ENCODE measurements at places on chromosomes 6 and 20.

DNA sequence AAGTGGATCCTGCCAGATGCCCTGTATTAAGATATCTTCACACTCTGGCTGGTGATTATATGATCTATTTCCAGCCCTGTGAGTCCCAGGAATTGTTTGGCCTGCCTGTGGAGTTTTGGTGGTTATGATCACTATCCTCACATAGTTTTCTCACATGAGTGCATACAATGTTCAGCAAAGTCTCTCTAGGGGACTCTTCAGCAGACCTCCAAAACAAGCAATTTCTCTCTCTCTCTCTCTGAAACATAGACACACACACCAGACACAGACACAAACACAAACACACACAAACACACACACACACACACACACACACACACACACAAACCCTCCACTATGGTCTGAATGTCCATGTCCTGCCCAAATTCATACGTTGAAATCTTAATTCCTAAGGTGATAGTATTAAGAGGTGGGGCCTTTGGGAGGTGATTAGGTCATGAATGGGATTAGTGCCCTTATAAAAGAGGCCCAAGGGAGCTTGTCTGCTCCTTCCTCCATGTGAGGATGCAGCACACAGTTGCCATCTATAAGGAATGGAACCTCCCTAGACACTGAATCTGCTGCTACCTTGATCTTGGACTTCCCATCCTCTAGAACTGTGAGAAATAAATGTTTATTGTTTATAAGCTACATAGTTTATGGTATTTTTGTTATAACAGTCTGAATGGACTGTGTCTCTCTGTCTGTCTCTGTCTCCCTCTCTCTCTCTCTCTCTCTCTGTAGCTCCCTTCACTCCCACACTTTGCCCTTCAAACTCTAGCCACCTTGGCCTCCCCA lies 22.0 kb upstream of the SYNJ2 start:
- no peak for DNase-seq

- no peak for DNase-seq
Measured at GRCh38 chr20:19826179-19826914, 68.3 kb downstream of the RIN2 start.

DNA sequence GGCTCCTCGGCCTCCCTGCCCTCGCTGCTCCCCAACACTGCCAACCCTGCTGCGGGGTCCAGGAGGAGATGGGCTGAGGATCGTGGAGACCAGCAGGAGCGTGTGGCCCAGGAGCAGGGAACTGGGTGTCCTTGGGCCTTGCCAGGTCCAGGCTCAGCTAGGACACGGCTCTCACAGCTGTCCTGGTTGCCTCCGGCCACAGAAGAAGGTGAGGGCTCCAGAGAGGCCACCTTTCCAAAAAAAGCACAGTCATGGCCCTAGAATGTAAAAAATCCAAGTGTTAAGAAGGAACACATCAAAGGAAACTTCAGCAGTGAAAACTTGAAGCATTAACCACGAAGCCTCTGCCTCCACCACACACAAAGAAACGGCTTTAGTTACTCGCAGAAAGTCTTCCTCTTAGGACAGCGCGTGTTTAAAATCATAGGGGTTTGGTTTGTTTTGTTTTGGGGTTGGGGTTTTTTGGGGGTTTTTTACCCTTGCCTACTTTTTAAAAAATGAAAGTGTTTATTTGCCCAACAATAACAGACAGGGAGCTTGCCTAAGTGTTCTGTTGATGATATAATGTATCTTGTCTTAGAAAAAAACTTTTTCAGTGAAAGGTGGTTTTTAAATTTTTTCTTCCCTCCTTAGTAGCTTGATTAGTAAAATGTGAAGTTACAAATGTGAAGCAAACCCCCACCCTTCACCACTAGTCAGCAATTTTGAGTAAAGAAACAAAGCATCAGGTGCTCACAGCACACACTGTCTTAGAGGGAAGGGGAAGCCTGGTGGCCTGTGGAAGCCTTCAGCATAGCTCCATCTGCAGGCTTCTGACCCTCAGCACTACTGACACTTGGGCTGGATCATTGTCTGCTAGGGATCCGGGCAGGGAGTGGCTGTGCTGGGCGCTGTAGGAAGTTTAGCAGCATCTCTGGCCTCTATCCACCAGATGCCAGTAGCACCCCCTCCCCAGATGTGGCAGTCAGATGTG lies 60.0 kb downstream of the PTPN1 start:
- DNase-seq = no peak

DNA sequence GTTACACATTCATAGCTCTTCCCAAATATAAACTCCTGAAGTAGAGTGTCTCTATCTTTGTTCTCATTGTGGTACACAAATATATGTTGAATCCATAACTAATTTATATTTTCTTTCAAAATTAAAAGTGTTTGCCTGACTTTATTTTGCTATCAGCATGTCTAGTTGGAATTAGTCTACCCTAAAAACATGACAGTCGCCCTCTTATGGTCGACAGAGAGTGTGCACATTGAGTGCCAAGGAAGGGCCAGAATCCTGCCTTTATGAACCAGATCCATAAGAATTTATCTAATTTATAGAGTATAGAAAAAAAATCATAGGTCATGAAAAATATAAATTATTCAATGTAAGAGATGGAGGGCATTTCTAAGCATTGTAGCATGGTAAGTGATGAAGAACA lies 12.3 kb upstream of the DEFB112 start:
- DNase-seq = no peak

- DNase-seq = no peak
Measured at GRCh38 chr6:81614292-81614691, 138.2 kb downstream of the TENT5A start.

DNA sequence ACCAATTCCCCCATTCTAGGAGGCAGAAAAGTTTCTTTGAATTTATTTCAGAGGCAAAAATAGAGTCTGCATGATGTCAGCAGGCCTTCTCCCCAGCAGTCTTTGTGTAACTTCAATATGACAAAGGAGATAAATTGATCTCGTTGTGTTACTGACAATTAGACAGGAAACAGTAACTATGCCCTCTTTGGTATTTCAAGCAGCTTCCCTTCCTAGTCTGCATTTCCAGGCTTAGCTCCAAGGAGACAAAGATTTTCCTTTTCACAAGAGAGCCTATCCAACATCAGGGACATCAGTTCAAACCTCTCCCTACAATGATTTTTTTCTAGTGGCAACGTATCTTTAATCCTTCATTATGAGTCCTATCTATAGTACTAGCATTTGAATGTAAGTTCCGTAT lies 245.9 kb upstream of the HSF2 start:
- DNase-seq = no peak

GRCh38 chr20:59017493-59018231 lies 1.6 kb upstream of the TUBB1 start:
- no peak for DNase-seq

DNA sequence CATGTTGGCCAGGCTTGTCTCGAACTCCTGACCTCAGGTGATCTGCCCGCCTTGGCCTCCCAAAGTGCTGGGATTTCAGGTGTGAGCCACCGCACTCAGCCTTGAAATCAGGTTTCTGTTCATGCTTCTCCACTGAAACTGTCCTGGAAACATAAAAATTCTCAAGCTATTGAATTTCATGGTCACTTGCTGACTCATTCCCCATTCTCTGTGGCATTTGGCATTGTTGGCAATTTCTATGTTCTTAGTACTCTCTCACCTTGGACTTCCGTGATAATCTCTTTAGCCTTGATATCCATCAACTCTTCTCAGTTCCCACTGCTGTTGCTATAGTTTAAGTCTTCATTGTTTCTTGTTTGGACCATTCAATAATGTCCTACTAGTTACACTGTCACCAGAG lies 6.2 kb downstream of the SEL1L2 start:
- DNase-seq = no peak

DNA sequence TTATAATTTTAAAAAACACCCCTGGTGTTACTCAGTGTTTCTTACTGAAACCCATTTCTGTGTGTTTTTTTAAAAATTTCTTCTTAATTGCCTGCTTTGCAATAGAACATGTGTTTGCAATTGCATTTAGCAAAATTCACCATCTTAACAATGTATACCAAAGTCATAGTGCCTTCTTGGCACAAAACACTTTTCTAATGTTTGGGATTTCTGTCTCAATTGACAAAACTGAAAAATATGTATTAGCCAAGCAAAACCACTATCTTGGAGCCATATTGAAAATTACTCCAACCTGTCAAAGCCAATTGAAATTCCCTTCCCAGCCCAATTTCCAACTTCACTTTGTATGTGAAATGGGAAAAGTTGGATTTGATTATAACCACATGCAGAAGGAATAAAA lies 88.4 kb upstream of the RSPO3 start:
- DNase-seq = no peak

GRCh38 chr20:42895020-42895419 lies 294.7 kb downstream of the PTPRT start:
- peak; percentile 79 for DNase-seq

DNA sequence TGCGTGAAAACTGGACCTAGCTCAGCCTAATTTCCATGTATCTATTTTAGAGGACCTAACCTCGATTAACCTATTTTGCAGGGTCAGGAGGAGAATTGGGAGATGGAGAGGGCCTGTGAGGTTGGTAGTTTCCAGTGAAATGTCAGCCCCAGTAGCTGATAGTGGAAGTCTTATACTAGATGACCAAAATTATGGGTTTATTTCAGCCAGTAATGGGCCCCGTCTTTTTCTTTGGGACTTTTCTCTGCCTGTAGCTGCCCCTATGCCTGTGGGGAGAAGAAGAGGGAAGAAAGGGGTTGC lies 37.8 kb downstream of the RREB1 start:
- DNase-seq = no peak

DNA sequence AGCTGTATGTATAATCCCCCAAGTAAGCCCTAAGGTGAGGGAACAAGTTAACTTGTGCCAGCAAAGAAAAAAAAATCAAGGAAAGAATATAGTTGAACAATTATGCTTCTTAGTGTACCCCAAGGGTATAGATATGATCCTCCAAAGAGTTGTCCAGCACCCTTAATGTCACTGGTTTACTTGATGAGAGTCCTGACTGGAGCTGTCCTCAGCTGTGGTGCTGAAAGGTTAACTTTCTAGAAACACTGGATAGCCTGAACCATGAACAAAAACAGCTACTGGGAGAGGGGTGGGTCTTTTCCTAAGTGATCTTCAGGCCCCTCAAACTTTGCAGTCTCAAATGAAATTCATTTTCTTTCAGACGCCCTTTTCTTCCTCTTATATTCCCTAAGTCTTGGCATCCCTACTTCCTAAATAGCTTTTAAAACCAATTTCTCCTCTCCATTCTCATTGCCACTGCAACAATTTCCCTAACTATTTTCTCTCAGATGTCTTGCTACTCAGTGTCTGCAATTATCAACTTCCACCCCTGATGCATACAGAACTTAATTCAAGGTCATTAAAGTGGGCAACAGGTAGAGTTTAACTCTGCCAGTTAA lies 83.5 kb upstream of the PROKR2 start:
- no peak for DNase-seq

- DNase-seq = no peak
Measured at GRCh38 chr6:137202078-137202477, 17.1 kb downstream of the IFNGR1 start.

DNA sequence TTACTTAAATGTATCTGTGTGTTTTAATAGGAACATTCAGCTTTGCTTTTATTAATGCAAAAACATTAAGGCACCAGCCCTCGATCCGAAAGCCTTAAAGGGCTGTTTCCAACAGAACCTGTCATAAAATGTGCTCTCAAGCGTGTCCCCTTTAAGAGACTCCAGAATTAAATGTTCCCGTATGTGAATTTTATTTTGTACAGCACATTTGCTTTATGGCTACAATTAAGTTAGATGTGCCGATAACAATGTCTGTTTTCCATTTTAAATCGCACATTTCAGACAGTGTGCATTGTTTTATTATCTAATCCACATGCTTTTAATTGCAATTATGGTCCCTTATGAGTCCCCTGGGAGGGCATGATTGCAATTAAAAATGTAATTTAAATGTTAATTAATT lies 198.9 kb downstream of the TSHZ2 start:
- no peak for DNase-seq

DNA sequence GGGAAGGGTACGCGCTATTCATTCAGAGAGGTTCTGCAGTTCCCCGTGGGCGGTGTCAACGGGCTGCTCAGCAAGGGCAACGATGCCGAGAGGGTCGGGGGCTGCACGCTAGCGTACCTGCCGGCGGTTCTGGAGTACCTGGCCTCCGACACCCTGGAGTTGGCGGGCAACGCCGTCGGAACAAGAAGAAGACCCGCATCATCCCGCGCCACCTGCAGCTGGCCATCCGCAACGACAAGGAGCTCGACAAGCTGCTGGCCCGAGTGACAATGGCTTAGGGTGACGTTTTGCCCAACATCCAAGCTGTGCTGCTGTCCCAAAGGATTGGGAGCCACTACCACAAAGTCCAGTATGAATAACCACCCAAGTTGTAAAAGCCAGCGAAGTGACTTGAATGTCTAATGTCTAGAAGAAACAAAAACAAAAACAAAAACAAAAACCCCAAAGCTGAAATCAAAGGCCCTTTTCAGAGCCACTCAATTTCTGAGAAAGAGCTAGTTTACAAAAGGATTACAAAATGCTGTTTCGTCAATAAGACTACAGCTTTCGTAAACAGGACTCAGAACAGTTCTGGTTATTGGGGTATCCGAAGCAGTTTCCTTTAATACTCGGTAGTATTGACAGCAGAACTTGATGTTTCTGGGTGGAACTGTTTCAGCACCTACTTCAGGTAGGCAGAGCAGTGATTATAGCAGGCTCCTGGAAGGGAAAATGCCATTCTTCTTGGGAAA lies 21.9 kb upstream of the SLC17A4 start:
- no peak for DNase-seq

- no peak for DNase-seq
Measured at GRCh38 chr6:113439866-113440265, 417.3 kb upstream of the MARCKS start.

- DNase-seq = no peak
Measured at GRCh38 chr20:38134427-38135270, 30.4 kb downstream of the TGM2 start.

DNA sequence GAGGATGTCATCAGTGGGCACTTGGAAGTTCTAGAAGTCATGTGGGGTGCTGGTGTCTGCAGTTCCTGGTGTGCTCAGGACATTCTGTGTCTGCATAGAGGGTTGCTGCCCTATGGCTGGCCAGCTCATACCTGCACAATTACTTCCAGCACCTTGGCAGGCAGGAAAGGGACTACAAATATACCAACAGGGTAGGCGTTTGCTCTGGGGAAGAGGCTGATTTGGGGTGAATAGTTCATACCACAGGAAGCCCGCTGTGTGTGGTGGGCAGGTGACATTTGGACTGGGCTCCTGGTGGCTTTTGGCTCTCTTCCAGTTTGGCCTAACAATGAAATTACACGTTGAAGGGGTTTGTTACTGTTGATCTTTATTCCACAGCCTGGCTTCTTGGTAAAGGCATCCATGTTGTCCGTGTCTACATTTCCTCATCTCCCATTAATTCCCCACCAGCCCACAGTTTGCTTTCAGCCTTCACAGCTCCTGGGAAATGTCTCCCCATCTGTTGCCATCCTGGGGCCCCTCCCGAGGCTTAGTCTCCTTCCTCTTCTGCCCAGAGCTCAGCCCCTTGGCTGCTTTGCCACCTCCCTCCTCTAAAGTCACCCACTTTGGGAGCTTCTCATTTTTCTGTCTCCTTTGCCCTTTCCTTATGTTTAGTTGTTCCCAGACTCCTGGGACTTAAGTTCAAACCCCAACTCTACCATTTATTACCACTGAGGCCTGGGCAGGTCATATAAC lies 88.1 kb downstream of the RSPH3 start:
- DNase-seq = no peak

Measured in breast epithelium (tissue), 4 donors.